CD8-positive, alpha-beta memory T cell (primary cell): ENCODE measurements at places on chromosomes 16 and 17. TPM values are rescaled to one million over a fixed set of nuclear protein-coding genes. Genes with fewer than 3 reads are reported as not detected.

GRCh38 chr17:65154770-65155589, 17.8 kb downstream of the RGS9 start:
- H3K4me3 ChIP-seq: no peak overlapping the region
- H3K27me3 ChIP-seq: no peaks in the 10 kb centered on the region
- no peaks in the 10 kb centered on the region for H3K36me3 ChIP-seq
- no peak overlapping the region for H3K27ac ChIP-seq
- no peaks in the 10 kb centered on the region for H3K4me1 ChIP-seq

- peaks cover 58% of the 10 kb centered on the region for H3K4me1 ChIP-seq
- H3K27ac ChIP-seq: peak within 1 kb of the TSS; percentile 31
- no peaks in the 10 kb centered on the region for H3K36me3 ChIP-seq
- H3K27me3 ChIP-seq: peaks cover 69% of the 10 kb centered on the region
These were observed at the start of gene OR1F1 for GRCh38 chr16:3187798-3188674. OR1F1 (plus strand) TSS chr16:3188204.

DNA sequence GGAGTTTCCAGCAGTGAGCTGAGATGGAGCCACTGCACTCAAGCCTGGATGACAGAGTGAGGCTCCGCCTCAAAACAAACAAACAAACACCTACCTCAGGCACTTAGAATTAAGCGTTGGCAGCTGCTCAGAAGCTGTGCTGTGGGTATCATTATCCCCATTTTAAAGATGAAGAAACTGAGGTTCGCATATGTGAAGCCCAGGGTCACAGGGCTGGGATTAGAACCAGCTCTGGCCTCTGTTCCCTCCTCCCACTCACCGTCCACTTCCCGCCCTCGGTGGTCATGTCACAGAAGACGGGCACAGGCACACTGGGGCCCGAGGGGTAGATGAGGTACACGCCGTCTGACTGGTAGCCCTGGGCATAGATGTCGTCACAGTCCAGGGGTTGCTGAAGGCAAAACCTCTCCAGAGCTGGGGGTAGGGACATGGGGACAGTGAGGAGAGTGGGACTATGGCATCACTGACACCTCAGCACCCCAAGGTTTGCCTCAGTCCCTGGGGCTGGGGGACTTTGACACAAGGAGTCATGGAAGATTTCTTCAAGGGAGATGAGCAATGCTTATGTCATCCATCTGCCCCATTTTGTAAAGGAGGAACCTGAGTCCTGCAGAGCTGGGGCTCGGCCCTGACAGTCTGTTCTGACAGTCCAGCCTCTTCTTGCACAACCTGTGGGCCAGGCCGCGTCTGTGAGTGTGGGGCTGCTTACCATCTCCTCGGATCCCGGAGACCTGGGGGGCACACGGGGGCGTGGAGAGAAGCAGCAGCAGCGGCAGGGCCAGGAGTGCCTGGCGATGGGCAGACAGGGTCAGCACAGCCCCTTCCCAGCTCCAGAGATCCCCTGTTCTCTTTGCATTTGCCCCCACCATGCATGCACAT, 700 bp downstream of the MFAP4 start:
- no peak for DNase-seq
- H3K4me3 ChIP-seq: no peak overlapping the region
- no peaks in the 10 kb centered on the region for H3K4me1 ChIP-seq
- H3K27ac ChIP-seq: no peak overlapping the region
- no peaks in the 10 kb centered on the region for H3K27me3 ChIP-seq
- no peaks in the 10 kb centered on the region for H3K36me3 ChIP-seq

The TM4SF5 gene
- not detected for polyA plus RNA-seq

The TRIM72 gene
- polyA plus RNA-seq: not detected

- no peaks in the 10 kb centered on the region for H3K27me3 ChIP-seq
- no peak for DNase-seq
- H3K27ac ChIP-seq: no peak overlapping the region
- H3K36me3 ChIP-seq: no peaks in the 10 kb centered on the region
These were observed 5.0 kb upstream of the RARA start for GRCh38 chr17:40303708-40304551.

- H3K27me3 ChIP-seq: peaks cover 4% of the 10 kb centered on the region
- H3K36me3 ChIP-seq: no peaks in the 10 kb centered on the region
- no peak overlapping the region for H3K4me3 ChIP-seq
- peak overlapping the region; percentile 25 for H3K27ac ChIP-seq
- DNase-seq: no peak
- no peaks in the 10 kb centered on the region for H3K4me1 ChIP-seq
These were observed 10.2 kb upstream of the ETV4 start for GRCh38 chr17:43556292-43556691.

GRCh38 chr16:27235055-27235937, 32.0 kb downstream of the KDM8 start:
- H3K27me3 ChIP-seq: no peaks in the 10 kb centered on the region
- peak overlapping the region; percentile 17 for H3K4me3 ChIP-seq
- peak overlapping the region; percentile 83 for H3K27ac ChIP-seq
- DNase-seq: peak; percentile 89
- H3K4me1 ChIP-seq: peaks cover 97% of the 10 kb centered on the region

DNA sequence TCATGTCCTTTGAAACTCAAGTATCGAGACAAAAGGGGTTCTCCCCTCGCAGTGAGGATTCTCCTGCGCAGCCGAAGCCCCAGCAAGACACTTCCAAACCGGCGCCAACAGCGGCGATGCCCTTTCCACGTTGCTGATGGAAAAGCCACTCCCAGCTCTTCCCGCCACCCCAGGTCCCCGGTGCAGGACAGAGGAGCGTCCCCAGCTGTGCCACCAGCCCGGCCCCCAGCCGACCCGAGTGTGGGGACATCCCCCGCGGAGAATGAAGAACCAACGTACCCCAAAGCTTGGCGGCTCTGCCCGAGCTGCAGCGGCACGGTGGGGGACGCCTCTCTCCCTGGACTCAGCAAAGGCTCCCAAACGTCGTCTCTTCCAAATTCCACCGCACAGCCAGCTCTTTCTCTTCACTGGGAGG, 573 bp downstream of the CHST6 start:
- no peak overlapping the region for H3K4me3 ChIP-seq
- no peak overlapping the region for H3K27ac ChIP-seq
- H3K27me3 ChIP-seq: peaks cover 11% of the 10 kb centered on the region
- no peaks in the 10 kb centered on the region for H3K36me3 ChIP-seq

GRCh38 chr16:49781401-49781800, 74.5 kb downstream of the ZNF423 start:
- H3K4me1 ChIP-seq: no peaks in the 10 kb centered on the region
- no peaks in the 10 kb centered on the region for H3K27me3 ChIP-seq
- no peak for DNase-seq
